GM12891 (cell line): ENCODE measurements at places on chromosomes 1 and 21.

DNA sequence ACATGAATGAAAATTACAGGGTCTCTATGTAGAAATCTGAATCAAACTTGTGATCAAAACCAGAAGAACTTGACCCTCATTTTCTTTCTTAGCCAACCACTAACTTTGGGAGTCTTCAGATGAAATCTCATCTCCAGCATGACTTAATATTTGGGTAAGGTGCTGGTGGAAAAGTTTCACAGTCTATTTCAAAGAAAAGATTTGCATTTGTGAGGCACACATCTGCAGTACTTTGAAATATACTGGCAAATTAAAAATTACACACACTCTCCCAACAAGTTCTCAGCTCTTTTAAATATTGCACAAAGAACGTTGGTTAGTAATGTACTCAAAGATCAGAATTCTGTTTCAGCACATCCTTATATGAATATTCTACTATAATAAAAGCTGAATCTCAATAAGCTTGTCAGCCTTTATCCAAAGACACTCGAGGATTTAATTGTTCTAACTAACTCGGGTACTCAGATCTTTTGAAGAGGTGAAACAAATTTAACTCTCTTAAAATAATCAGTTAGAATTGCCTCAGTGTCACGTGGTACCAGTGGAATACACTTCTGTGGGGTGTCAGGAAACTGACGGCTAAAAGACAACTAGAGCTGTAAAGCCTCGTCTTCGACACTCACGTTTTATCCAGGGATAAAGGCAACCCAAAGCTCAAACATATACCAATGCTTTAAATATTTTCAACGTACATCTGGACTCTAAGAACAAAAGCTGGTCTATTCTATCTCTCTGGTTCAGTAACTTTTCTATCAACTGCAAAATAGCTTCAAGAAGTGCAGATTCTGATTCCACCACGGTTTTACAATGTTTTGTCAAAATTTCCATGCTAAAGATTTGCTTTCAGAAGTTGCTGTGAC lies 19.0 kb downstream of the SAMSN1 start:
- DNase-seq: no peak

GRCh38 chr1:170415710-170416372 lies 116.1 kb upstream of the GORAB start:
- DNase-seq: no peak

DNA sequence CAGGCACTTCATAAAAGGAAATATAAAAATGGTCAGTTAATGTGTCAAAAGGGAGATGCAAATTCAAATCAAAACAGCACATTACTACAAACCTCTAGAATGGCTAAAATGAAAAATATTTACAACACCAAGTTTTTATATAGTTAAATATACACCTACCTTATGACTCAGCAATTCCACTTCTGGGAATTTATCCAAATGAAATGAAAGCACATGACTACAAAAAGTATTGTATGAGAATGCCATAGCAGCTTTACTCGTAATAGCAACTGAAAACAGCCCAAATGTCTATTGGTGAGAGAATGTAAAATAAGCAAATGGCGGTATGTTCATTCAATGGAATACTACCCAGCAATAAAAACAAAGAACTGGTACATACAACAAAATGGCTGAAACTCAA lies 175.8 kb upstream of the SPAG17 start:
- no peak for DNase-seq

DNA sequence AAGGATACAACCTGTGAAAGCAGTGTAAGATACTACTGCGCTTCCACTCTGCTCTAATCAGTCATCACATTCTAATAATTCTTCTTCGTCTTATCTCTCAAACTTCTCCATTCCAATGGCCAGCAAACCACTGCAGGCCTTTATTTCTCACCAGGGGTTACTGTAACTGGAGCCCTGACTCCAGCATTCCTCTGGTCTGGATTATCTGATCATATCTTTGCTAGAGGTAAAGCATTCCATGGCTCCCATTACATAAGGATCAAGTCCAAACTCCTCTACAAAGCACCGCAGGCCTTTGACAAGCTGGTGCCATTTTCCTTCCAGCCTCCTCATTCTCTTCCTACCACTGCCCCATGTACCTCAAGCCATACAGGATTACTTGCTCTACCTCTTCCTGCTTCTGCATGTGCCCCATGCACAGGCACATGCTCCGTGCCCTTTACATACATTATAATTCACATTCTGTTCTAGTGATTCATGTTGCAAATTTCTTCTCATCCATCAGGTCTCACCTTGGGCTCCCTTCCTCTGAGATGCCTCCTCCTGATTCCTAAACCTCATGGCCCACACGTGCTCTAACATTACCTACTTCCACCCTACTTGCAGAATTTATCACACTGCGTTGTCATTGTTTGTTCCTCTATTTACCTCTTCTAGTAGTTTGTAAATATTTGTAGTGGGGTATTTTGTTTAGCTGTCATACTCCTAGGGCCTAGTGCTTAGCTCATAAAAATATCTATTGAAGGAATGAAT lies 9.3 kb upstream of the SERBP1 start:
- DNase-seq: no peak

DNA sequence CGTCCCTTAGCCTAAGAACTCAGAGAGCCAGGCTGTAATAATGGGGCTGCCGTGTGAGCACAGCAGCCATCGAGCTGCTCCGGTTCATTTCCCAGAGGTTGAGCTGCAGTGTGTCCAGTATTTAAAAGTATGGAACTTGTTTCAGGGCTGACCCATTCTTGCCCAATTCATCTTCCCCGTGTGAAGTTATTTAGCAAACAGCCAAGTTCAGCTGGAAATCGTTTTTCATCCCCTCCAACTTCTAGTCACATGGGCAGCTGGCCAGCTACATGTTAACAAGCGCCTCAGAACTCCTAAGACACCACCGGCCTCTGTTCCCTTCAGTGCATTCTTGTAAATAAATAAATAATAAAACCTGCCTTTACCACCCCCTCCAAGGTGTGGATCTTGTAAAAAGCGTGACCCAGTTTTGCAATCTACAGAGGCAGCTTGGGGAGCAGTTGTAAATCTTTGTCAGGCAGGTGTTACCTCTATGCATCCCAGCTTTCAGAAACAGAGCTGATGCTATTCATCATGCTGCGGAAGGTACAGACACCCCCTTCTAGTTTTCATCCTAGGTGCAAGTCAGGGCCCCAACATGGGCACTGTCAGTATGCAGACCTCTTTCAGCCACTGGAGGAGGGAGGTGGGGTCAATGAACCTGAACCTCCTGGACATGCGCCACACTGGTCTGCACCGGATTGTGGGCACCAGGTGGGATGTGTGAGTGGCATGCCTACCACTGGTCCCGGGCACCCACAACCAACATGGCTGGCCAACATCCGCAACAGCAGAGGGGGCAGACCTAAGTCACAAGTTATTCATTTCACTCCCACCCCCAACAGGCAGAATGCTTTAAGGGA lies 18.7 kb upstream of the KNCN start:
- no peak for DNase-seq

DNA sequence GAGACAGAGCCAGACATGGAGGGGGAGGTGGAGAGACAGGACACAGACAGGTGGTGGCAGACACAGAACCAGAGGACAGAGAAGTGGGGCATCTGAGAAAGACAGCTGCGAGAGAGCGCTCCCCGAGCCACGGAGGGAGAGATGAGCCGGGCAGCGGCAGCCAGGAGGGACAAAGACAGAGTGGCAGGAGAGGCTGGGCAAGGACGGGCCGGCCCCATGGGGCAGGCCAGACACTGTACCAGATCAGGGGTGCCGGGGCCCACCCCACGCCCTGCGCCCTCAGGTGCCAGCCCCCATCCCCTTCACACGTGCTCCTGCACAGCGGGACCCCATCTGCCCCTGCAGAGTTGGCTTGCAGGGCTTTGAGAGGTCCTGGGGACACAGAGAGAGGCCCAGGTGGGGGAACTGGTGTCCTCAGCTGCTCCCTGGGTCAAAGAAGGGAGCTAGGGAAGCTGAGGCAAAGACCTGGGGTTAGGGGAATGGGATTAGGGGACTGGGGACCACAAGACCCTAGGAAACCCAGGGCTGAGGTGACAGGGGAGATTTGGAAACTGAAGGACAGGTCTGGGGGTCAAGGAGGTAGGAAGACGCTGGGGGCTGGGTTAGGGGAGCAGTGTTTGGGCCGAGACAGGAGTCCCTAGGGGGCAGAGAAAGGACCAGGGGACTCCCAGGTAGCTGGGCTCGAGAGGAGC lies 643 bp downstream of the FNDC5 start:
- DNase-seq: no peak

- DNase-seq: no peak
These were observed 7.3 kb upstream of the CLSPN start for GRCh38 chr1:35777109-35777508.

- no peak for DNase-seq
These were observed 12.6 kb downstream of the ZYG11B start for GRCh38 chr1:52738893-52739292.

GRCh38 chr1:76868154-76868882 lies 1.0 kb downstream of the ST6GALNAC5 start:
- DNase-seq: peak; percentile 44

GRCh38 chr1:28470146-28470545 lies 35.7 kb upstream of the RCC1 start:
- DNase-seq: no peak

DNA sequence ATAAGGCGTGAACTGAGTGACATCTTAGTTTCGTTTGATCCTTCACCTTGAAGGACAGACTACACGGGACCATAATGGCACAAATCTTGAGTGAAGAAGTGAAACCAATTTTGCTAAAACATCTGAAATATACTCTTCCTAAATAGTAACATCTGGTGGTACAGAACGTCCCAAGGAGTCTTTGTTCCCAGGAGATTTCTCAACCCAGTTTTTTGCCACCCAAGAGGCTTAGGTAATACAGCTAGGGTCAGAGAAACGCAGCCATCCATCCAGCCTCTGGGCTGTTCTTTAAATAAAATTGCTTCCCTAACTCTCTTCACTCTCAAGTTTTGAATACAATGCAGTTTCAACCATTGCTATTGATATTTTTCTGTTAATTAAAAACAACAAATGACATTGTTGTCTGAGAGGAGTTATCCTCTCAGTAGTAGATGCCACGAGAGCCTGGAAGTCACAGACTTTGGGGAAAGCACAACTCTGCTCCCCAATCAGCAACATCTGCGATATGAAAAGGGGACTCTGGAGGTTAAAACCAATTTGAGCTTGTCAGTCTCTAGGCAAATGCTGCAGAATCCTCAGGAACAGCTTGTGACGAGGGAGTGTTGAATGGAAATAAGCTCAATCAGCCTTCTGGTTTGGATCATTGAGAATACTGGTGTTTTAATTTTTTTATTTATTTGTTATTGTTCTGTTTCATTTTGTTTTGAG lies 394.3 kb upstream of the ADGRL2 start:
- DNase-seq: no peak

DNA sequence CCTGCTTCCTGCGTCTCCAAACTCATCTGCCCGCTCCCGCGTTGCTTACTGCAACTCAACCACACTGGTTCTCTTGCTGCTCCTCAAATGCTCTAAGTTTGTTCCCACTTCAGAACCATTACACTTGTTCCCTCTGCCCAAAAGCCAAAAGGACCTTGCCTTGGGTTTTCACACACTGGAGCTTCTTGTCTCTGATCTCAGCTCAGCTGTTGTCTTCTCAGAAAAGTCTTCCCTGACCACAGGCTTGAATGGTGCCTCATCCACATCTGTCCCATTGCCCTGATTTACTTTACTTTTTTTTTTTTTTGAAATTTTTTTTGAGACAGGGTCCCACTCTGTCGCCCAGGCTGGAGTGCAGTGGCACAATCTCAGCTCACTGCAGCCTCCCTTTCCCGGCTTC lies 44.3 kb upstream of the SYT14 start:
- no peak for DNase-seq

DNA sequence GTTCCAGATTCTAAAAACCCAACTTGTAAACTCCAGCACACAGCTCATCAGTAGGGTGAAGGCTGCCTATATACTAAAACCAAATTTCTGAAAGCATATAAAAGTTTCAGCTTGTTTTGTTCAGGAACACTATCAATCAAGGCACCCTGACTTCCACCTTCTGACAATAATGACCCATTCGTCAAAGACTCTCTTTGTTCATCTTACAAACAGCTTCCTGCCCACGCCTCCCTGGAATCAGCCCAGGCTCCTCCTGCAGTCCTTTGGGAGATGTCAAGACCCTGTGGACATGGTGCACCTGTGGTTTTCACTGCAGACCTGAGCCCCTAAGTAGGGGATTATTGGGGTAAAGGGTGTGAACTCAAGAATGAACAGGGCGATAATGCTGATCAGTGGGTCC lies 178.9 kb upstream of the CAMK1G start:
- no peak for DNase-seq

DNA sequence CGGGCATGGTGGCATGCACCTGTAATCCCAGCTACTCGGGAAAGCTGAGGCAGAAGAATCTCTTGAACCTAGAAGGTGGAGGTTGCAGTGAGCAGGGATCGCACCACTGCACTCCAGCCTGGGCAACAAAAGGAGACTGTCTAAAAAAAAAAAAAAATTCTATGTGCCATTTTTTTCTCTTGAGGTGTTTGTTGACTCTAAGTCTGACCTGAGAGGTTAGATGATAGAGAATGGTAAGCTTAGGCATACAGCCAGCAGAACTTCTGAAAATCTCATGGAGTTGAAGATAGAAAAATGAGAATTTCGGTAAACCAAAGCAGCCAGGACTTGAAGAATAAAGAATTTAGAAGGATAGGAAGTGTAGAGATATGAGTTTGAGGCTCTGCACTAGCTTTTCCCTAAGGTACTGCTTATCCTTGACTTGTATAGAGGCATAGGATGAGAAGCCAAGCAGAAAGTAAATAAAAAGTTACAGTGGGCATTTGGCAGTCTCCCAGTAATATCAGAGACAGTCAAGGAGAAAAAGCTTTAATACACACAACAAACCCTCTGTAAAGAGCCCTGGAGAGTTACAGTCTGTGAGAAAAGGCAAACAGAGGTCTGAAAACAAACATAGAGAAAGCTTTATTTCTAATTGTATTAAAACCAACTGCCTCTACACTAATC lies 24.3 kb downstream of the F13B start:
- no peak for DNase-seq

- no peak for DNase-seq
These were observed 7.0 kb downstream of the SMCP start for GRCh38 chr1:152884966-152885624.

- no peak for DNase-seq
These were observed 23.0 kb downstream of the RCAN3 start for GRCh38 chr1:24525606-24526005.

DNA sequence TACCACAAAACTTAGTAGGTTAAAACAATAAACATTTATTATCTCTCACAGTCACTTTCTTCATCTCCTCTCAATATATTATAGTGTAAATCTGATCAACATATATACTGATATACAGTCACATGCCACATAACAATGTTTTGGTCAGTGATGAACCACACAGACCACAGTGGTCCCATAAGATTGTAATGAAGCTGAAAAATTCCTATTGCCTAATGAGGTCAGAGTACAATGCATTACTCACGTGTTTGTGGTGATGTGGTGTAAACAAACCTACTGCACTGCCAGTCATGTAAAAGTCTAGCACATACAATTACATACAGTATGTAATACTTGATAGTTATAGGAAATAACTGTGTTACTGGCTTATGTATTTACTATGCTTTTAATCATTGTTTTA lies 30.1 kb downstream of the OLFML3 start:
- no peak for DNase-seq

GRCh38 chr1:153957744-153958110 lies 685 bp downstream of the CRTC2 start:
- DNase-seq: no peak
